Endodermal cell (in vitro differentiated cells): ENCODE measurements at places on chromosomes 2 and 18. TPM values are rescaled to one million over a fixed set of nuclear protein-coding genes. Genes with fewer than 3 reads are reported as not detected.

Gene SPRED2
- 66.7 to 73.0 TPM (median 70.1 TPM) in 3 replicates for total RNA-seq

Gene REG1B
- total RNA-seq = not detected in 3 replicates

Gene ANKRD62
- not detected in 3 replicates for total RNA-seq

DNA sequence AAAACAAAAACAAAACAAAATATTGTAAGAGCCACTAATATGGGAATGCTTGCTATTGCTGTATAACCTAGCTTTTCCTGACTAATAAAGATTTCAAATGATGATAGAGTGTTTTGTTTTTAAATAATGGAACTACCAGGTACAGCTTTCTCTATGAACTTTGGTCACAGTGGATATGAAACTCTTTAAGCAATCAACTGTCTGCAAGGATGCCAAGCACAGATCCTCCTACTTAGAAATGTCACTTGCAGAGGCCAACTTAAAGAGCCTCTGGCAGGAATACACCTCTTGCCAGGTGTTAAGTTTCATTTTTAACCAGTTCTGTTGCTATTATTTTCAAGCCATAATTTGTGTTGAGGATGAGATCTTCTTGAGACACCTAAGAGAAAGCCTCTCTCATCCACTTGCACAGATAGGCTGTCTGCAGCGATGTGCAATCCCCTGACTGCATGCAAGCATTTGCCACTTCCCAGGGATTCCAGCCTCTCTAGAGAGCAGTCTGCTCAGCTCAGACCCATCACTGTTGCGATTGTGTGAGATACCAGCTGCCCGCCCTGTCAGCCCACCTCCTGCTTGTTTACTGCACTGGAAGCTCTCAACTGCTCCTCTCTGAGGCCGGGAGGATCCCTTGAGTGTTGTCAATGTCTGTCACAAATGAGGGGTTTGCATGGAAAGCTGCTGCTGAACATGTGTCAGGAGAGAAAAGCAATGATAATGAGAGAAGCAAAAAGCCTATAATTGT lies 86.1 kb upstream of the SCG2 start:
- no peak overlapping the region for H3K27ac ChIP-seq
- no peaks in the 10 kb centered on the region for H3K27me3 ChIP-seq
- peaks cover 3% of the 10 kb centered on the region for H3K4me1 ChIP-seq
- no peaks in the 10 kb centered on the region for H3K36me3 ChIP-seq
- no peak overlapping the region for H3K4me3 ChIP-seq
- DNase-seq = peak; percentile 87

Gene CAPN14
- 0.11 and 0.31 TPM in 2 replicates for total RNA-seq

DNA sequence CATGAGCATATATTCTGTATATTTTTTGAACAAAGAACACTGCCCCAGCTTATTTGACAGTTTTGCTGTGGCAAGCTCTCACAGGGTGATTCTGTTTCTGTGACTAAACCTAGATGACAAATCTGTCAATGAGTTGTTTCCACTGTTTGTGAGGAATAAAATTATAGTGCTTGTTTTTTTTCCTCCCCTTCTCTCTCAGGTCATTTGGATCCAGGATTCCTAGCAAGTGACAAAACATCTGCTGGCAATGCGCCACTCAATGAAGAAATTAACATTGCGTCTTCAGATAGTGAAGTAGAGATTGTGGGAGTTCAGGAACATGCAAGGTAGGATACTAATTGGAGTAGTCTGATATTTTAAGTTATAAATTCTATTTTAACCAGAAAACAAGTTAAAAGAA lies 149.3 kb downstream of the HAUS1 start:
- no peak for DNase-seq
- H3K4me1 ChIP-seq = no peaks in the 10 kb centered on the region
- H3K36me3 ChIP-seq = peaks cover 11% of the 10 kb centered on the region
- no peak overlapping the region for H3K4me3 ChIP-seq
- no peak overlapping the region for H3K27ac ChIP-seq

Gene HTR2B
- not detected in 3 replicates for total RNA-seq

GRCh38 chr2:185484602-185485001 lies 254.0 kb upstream of the FSIP2 start:
- H3K27ac ChIP-seq = no peak overlapping the region
- peaks cover 6% of the 10 kb centered on the region for H3K36me3 ChIP-seq
- no peaks in the 10 kb centered on the region for H3K27me3 ChIP-seq
- H3K4me3 ChIP-seq = no peak overlapping the region
- peak; percentile 70 for DNase-seq

DNA sequence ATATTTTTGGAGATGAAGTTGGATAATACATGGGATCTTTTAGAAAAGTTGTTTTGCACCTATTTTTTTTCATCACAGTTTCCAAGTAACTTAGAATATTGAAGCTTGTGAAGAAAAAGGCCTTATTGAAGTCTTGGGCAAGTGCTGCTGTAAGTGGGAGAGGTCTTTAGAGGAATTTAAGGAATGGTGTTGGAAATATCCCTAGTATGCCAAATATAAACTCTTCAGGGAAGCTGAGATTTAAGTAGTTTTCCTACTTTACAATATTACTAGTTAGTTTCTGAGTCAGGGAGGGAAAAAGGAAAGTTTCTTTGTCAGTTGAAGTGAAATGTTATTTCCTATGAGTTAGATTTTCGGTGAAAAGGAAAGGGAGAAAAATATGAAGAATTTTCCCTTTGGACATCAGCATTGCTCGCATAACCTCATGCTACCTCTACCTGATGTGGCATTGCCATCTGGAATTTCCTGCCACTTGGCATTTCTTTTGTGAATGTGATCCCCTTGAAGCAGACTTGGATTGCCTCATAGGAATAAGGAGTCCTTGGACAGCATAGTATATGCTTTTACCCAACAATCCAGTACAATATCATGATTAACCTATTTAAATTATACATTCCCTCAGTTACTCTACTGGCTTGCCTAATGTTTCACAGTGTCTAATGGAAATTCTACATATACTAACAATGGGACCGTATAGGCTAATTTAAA lies 12.1 kb downstream of the PLEKHH2 start:
- H3K4me1 ChIP-seq = no peaks in the 10 kb centered on the region
- no peak overlapping the region for H3K4me3 ChIP-seq
- H3K27ac ChIP-seq = no peak overlapping the region
- DNase-seq = no peak
- H3K27me3 ChIP-seq = no peaks in the 10 kb centered on the region

DNA sequence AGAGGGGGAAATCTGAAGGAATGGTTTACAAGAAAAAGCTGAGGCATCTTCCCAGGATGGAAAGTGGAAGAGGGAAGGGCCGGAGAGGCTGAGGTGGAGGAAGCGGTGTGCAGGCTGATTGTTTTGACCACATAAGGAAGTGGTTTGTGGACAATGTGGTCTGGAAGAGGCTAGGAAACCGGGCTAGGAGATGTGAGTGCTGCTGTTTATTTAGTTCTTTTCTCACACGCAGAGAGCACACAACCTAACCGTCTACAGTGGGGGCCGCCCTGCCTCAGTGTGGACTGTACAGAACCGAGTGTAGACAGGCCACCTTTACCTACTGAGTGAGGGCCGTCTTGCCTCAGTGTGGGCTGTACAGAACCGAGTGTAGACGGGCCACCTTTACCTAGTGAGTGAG lies 251.7 kb upstream of the PXDN start:
- H3K27ac ChIP-seq = no peak overlapping the region
- peak; percentile 28 for DNase-seq
- no peaks in the 10 kb centered on the region for H3K36me3 ChIP-seq

- H3K27me3 ChIP-seq = no peaks in the 10 kb centered on the region
- H3K36me3 ChIP-seq = peaks cover 27% of the 10 kb centered on the region
- no peaks in the 10 kb centered on the region for H3K4me1 ChIP-seq
- H3K4me3 ChIP-seq = no peak overlapping the region
- DNase-seq = no peak
Measured at GRCh38 chr18:35715139-35715538, 133.6 kb downstream of the GALNT1 start.

DNA sequence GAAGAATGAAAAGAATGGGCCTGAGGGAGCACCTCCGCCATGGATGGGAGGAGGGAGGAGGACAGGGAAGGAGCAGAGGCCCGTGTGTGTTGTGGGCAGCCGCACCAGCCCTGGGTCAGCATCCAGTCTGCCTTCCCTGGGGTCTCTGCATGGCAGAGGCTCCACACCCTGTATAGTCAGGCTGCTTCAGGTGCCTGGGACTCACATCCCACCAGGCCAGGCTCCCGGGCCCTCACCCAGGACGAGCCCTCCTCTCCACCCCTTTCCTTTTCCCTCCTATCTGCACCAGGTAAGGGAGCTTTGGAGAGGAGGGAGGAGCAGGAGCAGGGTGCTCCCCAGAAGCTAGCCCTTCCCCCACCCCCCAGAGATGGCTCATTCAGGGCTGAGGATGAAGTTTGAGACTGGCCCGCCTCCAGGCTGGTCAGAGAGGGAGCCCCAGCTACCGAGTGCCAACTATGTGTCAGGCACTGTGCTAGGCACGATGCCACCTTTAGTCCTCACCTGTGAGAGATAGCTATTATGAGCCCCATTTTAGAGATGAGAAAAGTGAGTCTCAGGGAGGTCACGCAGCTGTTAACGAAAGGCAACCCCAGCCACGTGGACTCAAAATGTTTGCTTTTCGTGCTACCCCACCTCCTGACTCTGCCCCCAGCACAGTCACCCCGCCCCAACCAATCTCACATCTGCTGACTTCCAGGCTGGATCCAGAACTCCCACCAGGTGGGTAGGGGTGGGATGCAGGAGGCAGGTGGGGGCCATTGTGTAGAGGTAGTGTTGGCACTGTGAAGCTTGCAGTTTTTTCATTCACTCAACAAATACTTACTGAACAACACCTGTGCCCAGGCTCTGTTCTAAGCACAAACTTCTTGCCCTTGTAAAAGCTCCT lies 242.1 kb downstream of the DYSF start:
- H3K27ac ChIP-seq = no peak overlapping the region
- H3K36me3 ChIP-seq = no peaks in the 10 kb centered on the region
- H3K4me3 ChIP-seq = no peak overlapping the region
- peaks cover 3% of the 10 kb centered on the region for H3K4me1 ChIP-seq
- no peak for DNase-seq
